ENCODE measurements at places on chromosomes 7 and 10. TPM values are rescaled to one million over a fixed set of nuclear protein-coding genes. Genes with fewer than 3 reads are reported as not detected.

Gene FZD1
- total RNA-seq = 0.97 TPM

Gene DRGX
- total RNA-seq = not detected

Gene OR2A5
- total RNA-seq = not detected

Gene EVX1
- not detected for total RNA-seq

Gene CYP2C19
- total RNA-seq = not detected

Gene NEUROG3
- not detected for total RNA-seq

Gene ELMO1
- 28.3 TPM for total RNA-seq

Gene FAM204A
- 46.8 TPM for total RNA-seq

Gene FFAR4
- total RNA-seq = not detected
